ENCODE measurements at places on chromosomes 12 and 14. TPM values are rescaled to one million over a fixed set of nuclear protein-coding genes. Genes with fewer than 3 reads are reported as not detected.

Gene KRT6C
- not detected for total RNA-seq

DNA sequence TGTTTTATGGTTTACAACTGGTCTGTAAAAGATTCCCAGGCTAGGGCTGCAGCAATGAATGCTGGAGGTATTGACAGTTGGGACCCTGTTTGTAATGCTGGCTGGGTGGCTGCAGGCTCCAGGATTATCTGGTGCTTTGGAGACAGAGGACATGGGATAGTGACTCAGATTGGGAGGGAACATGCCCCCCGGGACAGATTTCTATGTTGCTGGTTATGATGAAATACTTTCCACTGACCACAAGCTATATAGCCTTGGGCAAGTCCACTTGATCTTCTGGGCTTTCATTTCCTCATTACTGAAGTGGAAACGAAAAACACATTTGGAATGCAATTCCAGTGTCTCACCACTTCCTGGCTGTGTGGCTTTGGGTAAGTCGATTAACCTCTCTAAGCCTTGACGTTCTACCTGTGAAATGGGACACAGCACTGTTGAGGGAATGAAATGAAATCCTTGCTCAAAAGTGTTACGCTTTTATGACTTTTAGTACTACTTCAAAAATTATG is 6.3 kb upstream of the TPCN1 start:
- DNase-seq: peak; percentile 94

DNA sequence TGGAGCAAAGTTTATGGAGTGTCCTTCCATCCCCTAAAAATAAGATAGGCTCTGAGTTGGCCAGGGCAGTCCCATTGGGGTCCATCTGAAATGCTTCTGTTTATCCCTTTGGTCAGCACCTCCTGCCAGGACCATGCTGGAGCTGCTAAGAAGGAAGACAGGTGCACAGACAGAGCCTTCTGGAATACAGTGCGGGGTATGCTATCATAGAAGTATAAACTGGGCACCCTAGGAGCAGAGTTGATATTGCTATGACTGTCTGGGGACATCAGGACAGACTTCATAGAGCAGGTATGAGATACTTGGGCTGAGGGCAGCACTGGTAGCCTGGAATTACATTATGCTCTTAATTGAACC is 170.4 kb upstream of the HIF1A start:
- DNase-seq: no peak

DNA sequence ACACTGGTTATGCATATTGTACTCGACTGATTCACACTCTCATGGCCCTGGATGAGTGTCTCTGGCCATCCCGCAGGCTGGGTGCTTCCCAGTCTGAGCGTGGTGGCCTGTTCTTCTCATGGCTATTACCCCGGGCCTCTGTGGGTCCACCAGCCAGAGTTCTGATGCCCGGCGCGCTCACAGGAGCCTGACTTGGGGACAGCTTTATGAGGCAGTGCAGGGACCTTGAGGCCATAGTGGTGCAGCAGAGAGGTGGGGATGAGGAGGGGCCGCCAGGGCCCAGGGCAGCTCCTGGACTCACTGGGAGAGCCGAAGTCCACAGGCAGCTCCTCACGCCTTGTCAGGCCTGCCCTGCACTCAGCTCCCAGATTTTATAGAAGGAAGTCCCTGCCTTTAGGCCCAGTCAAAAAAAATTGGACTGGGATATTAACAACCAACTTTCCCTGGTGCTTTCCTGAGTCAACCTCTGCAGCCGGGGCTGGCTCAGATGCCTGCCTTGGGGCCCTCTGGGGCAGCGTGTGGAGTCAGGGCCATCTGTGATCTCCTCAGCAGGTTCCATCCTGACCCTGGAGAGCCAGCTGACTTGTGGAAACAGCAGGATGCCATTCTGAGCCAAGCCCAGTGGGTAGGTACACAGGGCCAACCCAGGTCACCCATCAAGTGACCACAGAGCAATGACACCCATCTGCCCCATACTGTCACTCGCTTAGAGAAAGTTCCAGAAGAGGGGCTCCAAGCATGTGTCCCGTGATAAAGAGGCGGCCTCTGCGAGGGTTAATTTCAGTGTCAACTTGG is 89.4 kb upstream of the DIO3 start:
- DNase-seq: no peak

- DNase-seq: no peak
These were observed 85.9 kb downstream of the CCDC88C start for GRCh38 chr14:91331721-91332120.

- DNase-seq: no peak
These were observed 17.8 kb downstream of the ACSM4 start for GRCh38 chr12:7321624-7322023.

- DNase-seq: peak; percentile 89
These were observed 5.0 kb upstream of the BAZ2A start for GRCh38 chr12:56634837-56635791.

DNA sequence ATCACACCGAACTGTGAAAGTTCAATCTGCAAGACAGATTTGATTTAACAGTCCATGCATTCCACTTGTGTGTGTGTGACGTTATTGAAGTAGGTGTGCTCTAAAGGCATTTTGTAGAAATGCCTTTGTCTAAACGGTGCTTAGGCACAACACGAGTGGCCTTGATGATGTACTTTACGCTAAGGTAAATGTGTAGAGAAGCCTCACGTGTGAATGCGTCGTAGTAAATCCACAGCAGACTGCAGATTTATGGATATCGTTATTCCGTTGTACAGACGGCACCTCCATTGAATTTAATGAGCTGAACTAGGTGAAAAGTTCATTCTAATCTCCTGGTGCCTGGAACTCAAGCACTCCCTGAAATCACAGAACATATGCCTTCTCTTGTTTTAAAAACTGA is 202.8 kb upstream of the STXBP6 start:
- DNase-seq: no peak

DNA sequence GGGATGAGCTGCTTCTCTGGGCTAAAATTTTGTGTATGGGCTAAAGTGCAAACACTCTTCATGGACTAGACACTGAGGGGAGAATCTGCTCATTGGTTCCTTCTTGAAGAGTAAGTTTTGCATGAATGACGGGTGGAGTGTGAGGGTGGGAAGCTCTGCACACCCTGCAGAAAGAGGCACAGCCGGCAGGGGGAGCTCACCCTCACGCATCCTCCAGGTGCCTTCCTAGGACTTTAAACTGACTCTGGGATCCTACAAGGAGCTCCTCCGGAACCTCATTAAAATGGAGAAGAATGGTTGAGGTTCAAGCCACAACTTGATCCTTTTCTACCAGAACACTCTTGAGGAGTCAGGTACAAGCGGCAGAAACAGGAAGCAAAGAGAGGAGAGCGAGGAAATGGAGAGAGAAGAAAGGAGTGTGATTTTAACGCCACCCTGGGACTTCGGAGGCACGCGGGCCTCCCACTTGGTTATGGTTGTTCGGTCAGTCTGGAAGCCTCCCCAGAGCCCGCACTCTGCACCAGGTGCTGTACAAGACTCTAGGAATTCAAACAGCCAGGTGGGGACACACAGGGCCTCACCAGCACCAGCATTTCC is 87.5 kb downstream of the SETD3 start:
- DNase-seq: peak; percentile 71

DNA sequence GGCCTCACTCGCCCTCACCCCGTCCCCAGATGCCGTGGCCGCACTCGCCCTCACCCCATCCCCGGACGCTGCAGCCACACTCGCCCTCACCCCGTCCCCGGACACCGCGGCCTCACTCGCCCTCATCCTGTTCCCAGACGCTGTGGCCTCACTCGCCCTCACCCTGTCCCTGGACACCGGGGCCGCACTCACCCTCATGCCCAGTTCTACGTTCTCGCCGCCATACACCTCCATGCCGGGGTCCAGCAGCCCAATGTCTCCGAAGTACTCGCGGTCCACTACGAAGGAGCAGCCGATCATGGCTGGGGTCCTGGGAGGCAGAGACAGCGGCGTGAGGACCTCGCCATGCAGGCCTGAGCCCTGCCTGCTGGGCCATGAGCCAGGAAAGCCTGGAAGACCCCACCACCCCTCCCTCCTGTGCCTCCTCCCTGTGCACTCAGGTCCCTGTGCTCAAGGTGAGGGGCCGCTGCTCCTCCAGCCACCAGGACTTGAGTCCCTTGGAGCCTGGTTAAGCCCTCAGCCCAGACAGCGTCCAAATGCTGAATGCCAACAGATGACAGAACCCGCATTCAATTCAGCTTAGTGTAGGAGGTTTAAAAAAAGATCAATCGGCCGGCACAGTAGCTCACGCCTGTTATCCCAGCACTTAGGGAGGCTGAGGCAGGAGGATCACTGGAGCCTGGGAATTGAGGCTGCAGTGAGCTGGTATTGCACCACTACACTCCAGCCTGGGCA is 81.5 kb downstream of the GALNT9 start:
- no peak for DNase-seq

DNA sequence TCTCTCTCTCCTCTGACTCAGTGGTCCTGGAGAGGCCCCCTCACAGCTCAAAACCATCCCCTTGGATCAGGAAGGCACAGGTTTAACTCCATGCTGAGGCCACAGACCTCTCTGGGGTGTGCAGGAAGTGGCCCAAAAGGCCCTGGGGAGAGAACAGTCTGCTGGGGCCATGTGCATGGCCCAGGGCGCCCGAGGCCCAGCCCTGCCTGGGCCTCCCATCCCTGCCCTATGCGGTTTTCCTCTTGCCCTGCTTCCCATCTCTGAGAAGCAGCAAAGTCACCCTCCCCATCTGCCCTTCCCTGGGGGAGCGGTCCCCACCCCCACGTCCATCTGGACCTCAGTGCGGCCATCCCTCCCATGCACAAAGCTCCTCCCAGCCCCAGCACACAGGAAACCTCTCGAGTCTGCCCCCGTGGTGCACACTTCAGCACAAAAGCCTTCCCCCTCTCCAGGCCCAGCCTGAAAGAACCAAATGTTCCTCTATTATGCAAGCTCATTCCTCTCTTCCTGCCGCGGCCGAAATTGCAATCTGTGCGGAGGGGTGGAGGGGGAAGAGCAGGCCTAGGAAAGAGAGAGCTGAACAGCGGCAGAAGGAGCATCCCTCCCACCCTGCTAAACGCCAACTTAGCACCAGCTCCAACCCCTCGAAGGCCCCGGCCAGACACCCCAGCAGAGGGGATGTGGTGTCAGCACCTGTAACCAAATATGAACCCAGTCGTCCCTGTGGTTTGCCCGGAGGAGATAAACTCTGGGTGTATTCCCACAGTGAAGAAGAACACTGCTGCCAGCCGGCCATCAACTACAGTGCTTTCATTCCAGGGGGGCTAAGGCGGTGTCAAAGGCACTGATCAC is 108.5 kb downstream of the SCARB1 start:
- DNase-seq: peak; percentile 45

DNA sequence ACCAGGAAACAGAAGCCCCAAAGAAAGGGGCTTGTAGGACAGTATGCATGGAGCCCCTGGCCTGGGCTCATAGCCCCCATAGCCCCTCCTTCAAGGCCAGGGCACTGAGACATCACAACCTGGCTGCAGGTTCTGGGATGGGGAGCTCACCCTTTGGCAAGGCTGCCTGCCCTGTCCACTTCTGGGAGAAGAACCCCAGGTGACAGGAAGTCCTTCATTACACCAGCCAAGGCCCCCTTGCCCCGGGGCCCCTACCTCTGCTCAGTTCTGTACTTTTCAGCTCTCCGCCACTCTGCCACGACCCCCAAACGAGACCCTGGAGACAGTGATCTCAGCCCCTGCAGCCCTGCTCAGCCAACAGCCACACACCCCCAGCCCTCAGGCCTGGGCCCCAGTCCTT is 223.2 kb upstream of the RTL1 start:
- no peak for DNase-seq

Gene KLRD1
- not detected for total RNA-seq

DNA sequence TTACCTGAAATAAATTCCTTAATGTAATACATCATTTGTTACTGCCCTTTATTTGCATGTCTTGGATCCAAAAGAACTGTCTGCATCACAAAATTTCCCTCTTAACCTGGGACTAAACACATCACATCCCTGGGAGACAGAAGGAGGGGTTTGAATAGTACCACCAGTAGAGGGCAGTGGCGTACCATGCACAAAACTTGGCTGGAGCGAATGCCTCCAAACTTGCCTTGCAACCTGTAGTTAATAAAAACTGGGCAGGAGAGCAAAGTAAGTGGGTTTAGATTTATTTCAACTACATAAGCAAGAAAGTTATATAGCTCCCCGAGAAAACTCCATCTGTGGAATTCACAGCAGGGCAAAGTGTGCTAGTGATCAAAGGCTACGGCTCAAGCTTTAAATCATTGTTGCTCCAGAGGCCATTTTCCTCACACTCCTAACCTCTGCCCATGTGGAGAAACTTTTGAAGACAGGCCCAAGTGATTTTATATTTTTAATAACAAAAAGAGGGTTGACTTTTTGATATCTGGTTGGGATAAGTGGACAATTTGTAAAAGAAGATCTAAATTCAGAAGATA is 1176.7 kb upstream of the SEL1L start:
- DNase-seq: peak; percentile 75

DNA sequence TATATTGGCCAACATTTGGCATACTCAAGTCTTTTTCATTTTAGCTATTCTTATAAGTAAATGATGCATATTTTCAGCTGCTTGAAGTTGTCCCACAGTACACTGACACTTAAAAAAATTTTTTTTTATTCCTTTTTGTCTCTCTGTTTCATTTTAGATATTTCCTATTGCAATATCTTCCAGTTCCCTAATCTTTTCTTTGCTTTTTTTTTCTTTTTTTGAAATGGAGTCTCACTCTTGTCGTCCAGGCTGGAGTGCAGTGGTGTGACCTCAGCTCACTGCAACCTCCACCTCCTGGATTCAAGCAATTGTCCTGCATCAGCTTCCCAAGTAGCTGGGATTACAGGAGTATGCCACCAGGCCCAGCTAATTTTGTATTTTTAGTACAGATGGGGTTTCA is 217.4 kb upstream of the KRR1 start:
- no peak for DNase-seq

Gene DNAH10
- 3.4 TPM for total RNA-seq

Gene CCER1
- not detected for total RNA-seq

DNA sequence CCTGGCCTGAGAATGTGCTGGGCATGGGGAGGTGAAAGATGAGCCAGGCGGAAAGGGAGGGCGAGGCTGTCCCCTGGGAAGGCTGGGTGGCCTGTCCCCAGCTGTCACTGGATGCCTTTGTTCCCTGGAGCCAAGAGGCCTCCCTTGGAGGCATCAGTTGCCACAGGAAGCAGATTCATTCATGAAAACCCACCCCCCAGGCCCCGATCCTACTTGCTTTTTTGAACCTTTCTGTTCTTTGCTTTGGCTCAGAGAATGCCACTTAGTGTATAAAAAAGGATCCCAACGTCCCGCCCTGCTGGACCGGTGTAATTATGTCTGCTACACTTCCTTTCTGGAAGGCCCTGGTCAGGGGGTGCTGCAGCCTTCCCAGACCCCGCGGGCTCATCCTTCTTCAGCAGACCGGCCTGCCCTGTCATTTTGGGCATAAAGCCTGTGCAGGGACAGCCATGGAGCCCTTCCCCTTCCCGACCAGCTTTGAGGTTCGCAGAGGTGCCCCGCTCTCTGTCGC is 220.2 kb downstream of the SLC41A2 start:
- no peak for DNase-seq

DNA sequence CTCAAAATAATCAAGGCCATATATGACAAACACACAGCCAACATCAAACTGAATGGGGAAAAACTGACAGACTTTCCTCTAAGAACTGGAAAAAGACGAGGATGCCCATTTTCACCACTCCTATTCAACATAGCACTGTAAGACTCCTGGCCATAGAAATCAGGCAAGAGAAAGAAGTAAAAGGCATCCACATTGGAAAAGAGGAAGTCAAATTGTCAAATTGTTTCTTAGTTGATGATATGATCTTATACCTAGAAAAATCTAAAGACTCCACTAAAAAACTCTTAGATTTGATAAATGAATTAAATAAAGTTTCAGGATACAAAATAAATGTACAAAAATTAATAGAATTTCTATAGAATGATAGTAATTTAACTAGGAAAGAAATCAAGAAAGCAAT is 11.2 kb downstream of the OR8S1 start:
- DNase-seq: no peak

Gene DPY19L2
- 4.1 TPM for total RNA-seq

Gene MSI1
- total RNA-seq: 0.85 TPM

Gene STX2
- total RNA-seq: 22.9 TPM

Data from SK-MEL-5 (cell line).